ENCODE measurements at places on chromosomes 11 and 22. TPM values are rescaled to one million over a fixed set of nuclear protein-coding genes. Genes with fewer than 3 reads are reported as not detected.

GRCh38 chr11:33829430-33830141, 55.3 kb upstream of the FBXO3 start:
- DNase-seq = no peak

GRCh38 chr11:62152245-62153086, 28.7 kb downstream of the INCENP start:
- peak; percentile 68 for DNase-seq

- no peak for DNase-seq
Measured at GRCh38 chr11:111942829-111943228, 5.7 kb downstream of the DIXDC1 start.

- DNase-seq = peak; percentile 80
Measured at GRCh38 chr11:2196970-2197770, 25.6 kb upstream of the TH start.

Gene SLC22A12
- total RNA-seq = not detected

Measured in aorta (tissue), 5 donors.